Endodermal cell (in vitro differentiated cells): ENCODE measurements at places on chromosomes 5 and 9. TPM values are rescaled to one million over a fixed set of nuclear protein-coding genes. Genes with fewer than 3 reads are reported as not detected.

LCN10 gene
- 0.36 and 1.1 TPM in 2 replicates for total RNA-seq

DMXL1 gene
- 40.6 and 47.8 TPM in 2 replicates for total RNA-seq

CEL gene
- 1.5 to 1.7 TPM (median 1.6 TPM) in 3 replicates for total RNA-seq

SV2C gene
- not detected in 3 replicates for total RNA-seq

SSNA1 gene
- total RNA-seq = 50.7 to 66.6 TPM (median 66.5 TPM) in 3 replicates

CARTPT gene
- not detected in 2 replicates for total RNA-seq

SHISAL2B gene
- total RNA-seq = 125 and 143 TPM in 2 replicates

CCL27 gene
- total RNA-seq = not detected in 2 replicates

KIF27 gene
- total RNA-seq = 9.4 and 12.0 TPM in 2 replicates

TJP2 gene
- total RNA-seq = 53.0 and 65.4 TPM in 2 replicates

PANK3 gene
- total RNA-seq = 93.2 and 101 TPM in 2 replicates

ZNF354C gene
- 4.8 and 5.2 TPM in 2 replicates for total RNA-seq

IL3 gene
- not detected in 2 replicates for total RNA-seq

MARCHF11 gene
- 18.1 to 26.6 TPM (median 19.0 TPM) in 3 replicates for total RNA-seq

BARX1 gene
- total RNA-seq = 10.8 TPM in 1 of 3 replicates, not detected in the others

CRHBP gene
- 9.8 and 14.4 TPM in 2 replicates for total RNA-seq

TAF1L gene
- not detected in 3 replicates for total RNA-seq

RPL12 gene
- total RNA-seq = 1,202 to 1,247 TPM (median 1,241 TPM) in 3 replicates

C5 gene
- total RNA-seq = 55.2 and 59.5 TPM in 2 replicates

IFNA21 gene
- total RNA-seq = not detected in 2 replicates

SLC45A2 gene
- 0.20 and 0.27 TPM in 2 replicates for total RNA-seq

GDF9 gene
- total RNA-seq = 0.26 and 0.38 TPM in 2 replicates

C5orf46 gene
- not detected in 2 replicates for total RNA-seq

MLANA gene
- total RNA-seq = not detected in 3 replicates

JADE2 gene
- total RNA-seq = 50.0 and 51.9 TPM in 2 replicates

TSLP gene
- 0.15 to 1.1 TPM (median 0.51 TPM) in 3 replicates for total RNA-seq
